CD4-positive, alpha-beta T cell treated with Interferon alpha-2 for 1 hour (primary cell): ENCODE measurements at places on chromosomes 16 and 17.

DNA sequence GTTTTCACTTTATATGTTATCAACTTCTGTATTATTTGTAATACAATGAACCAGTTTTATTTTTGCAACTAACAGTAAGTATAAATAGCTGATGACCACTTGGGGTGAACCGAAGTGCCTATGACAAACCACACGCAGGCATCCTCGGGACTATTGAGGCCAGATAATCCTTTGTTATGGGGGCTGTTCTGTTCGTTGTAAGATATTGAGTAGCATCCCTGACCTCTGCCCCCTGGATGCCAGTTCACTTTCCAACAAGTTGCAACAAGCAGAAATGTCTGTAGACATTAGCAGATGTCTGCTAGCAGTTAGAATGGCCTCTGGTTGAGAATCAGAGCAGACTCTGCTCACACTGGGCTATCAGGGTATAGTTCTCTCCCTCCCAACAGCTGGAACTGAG is 277.0 kb downstream of the WWOX start:
- DNase-seq = no peak

DNA sequence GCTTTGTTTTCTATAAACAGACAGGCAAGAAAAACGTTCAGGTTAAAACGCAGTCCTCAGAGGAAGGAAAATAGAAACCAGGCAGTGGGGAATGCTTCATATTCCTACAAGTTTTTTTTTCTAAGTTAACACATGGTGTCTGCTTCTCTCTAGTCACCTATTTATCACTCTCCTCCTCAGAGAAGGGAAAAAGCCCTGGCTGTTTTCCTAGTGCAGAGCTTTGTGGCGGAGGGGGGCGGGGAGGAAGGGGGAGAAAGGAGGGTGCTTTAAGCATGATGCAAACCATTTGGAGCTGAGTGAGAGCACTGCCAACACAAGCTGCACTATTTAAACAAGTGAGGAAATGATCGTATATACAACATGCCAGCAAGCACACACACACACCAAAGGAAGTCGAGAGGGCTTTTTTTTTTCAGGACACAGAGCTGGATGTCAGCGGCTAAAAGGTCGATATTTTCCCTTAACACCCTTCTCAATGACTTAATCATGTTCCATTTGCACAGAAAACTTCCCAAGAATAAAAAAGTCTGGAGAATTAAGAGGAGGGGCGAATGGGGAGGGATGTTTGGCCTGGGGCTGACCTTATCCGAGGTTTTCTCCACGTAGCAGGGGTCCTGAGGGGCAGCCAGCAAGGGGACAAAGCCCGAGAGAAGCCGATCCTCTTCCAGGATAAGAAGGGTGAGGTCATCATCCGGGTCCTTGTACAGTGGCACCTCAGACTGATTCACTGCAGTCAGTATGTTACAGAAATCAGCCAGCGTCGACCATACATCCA is 117.4 kb downstream of the HIC1 start:
- DNase-seq = no peak

DNA sequence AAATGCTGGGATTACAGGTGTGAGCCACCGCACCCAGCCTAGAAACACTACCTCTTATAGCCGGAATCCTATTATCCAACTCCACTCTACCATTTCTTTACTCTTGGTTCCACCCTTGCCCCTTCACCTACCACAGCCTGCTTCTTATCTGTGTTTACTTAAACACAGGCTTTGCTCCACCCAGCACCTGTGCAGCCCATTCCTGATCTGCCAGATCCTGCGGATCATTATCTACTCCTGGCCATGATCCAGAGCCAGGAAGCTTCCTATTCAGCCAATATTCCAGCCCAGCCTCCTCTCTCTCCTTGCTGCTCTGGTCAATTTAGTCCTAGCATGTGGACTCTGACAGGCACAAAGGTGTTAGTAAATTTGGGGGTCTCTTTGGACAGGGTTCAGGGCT is 98.8 kb upstream of the MED13 start:
- DNase-seq = no peak

- DNase-seq = no peak
These were observed 39.9 kb downstream of the UBE2G1 start for GRCh38 chr17:4326608-4327007.
